Cardiac muscle cell (in vitro differentiated cells and primary cell): ENCODE measurements at places on chromosomes 6 and 20.
A peak's percentile ranks its signal among the peaks of the same experiment; 100 is the strongest.

GRCh38 chr6:122476131-122476530 lies 4.5 kb upstream of the SERINC1 start:
- DNase-seq, result peak; percentile 34

- DNase-seq, result no peak
Observed at GRCh38 chr6:31797588-31797987, 2.0 kb upstream of the VARS1 start.

DNA sequence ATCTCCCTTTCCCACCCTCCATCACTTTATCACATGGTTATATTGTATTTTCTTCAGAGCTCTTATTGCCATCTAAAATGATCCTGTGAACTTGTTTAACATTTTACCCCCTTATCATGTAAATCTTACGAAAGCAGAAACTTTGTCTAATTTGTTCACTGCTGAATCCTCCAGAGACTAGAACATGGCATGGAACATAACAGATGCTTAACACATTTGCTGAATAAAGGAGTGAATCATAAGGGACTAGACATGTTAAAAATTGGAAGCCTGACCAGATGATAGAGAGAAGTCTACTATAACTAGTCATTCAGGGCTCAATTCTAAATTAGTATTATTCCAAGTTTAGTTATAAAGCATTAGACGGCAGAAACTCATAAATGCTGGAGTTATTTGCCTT lies 73.3 kb downstream of the MAN1A1 start:
- no peak for DNase-seq

- DNase-seq, result no peak
Observed at GRCh38 chr6:153705429-153705828, 333.6 kb upstream of the OPRM1 start.

- peak; percentile 84 for DNase-seq
Observed at GRCh38 chr6:138590796-138591709, 91.8 kb upstream of the NHSL1 start.

DNA sequence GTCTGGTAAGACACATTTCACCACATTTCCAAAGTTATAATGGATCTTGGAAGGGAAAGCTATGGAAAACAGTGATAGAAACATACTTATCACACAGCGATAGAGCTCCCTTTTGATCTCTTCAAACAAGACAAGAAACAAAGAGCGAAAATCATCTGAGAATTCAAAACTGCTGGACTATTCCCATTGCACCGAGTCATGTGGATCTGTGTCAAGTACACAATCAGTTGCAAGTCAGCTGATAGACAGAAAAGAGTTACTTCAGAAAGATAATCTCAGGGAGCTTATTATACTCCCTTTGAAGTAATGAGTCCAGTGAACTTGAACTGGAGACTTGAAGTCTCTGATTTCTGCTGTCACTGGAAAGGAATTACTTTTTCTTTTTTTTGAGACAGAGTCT lies 89.7 kb upstream of the GCM1 start:
- no peak for DNase-seq
